ENCODE measurements at places on chromosomes 2 and 18. TPM values are rescaled to one million over a fixed set of nuclear protein-coding genes. Genes with fewer than 3 reads are reported as not detected.

Gene SLC14A1
- 2.5 TPM for polyA plus RNA-seq

Gene GREB1
- polyA plus RNA-seq: 6.8 TPM

Gene AMER3
- 0.99 TPM for polyA plus RNA-seq

Gene RAD51AP2
- 0.23 TPM for polyA plus RNA-seq

Gene COBLL1
- 18.0 TPM for polyA plus RNA-seq

Gene CYP27A1
- polyA plus RNA-seq: 9.9 TPM

Gene IL1A
- polyA plus RNA-seq: 0.05 TPM

Gene TUBA3E
- polyA plus RNA-seq: 0.11 TPM

Gene NTSR2
- polyA plus RNA-seq: not detected

Data from pancreas (tissue), 10 donors.